ENCODE measurements at places on chromosomes 12 and 14.

GRCh38 chr12:53810950-53811349, 59.2 kb upstream of the CISTR start:
- no peak for DNase-seq

DNA sequence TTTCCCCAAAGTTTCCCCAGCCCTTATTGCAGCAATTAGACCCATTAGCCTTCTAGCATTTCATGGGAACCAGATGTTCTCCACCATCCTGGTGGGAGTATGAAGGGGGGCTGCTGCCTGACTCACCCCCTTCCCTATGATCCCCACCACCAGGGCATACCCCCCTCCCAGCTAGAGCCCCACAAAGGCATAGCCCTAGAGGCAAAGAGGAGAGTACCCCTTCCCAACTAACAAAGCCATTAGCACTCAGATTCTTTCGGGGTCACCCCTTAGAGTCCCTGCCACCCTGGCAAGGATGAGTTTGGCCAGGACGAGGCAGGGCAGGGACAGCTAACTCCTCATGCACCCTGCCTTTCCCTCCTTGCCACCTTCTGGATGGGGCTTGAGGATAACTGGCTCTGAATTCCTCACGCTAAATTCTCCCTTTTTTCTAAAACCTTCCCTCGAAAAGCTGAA, 9.2 kb downstream of the RARG start:
- no peak for DNase-seq

DNA sequence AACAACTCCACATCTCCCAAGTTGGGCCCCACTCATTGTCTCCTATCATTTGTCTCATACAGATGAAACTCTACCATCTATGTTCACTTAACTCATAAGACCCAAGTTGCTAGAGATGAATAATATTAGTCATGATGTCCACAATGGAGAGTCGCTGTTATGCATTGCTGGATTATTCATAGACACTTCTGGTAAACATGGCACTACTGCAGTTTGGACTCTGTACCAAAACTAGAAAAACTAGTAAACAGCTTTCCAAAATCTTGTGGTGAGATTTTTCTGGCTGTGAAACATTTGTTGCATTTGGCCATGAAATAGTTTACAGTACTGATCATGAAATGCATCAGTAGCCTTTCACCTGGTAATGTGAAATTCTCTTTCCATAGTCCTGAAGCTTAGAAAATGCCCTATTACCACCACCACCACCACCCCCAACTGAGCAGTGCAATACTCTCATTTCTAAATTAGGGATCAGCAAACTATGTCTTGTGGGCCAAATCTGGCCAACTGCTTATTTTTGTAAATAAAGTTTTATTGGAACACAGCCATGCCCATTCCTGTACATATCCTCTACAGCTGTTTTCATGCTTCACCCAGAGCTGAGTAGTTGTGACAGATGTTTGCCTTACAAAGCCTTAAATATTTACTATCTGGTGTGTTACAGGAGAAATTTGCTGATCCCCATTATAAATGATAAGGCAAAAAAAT, 236.5 kb downstream of the DPF3 start:
- DNase-seq: no peak

- DNase-seq: peak; percentile 12
Observed at GRCh38 chr14:41749429-41749828, 142.8 kb downstream of the LRFN5 start.

DNA sequence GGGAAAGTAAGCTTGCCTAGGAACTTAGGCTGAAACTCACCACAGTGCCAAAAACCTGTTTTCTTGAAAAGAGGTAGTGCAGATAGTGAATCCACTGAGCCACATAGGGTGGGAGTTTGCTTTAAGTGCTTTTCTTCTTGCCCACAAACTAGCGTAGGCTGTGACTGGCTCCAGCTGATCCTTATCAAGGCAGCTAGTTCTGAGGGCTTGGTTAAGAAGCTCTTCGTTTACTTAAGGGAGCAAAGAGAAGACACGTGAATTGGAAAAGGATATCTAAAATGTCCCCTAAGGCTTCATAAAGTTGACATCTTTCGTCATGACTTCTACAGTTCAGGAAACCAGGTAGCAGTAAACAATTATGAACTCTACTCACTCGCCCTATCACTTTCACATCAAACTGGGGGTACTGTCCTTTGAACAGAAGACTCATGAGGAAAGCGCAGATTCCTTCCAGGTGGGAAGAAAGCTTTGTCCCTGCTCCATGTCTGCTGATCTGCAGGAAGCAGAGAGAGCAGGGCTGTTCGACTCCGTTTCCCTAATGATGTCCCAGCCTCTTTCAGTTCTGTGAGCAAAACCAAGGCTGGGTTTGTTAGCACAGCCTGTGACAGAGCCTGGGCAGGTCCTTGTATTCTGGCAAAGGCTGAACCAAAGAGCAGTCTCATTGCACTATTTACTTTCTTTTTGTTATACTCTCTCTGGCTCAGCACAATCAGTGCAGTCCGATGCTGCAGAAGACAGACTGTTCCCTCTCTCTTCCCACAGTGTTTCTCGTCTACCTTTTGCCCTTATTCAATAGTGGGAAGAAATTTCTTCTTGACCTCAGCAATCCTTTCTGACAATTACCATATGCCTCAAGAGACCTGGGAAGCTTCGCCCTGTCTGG, 93.5 kb upstream of the ETV6 start:
- no peak for DNase-seq

DNA sequence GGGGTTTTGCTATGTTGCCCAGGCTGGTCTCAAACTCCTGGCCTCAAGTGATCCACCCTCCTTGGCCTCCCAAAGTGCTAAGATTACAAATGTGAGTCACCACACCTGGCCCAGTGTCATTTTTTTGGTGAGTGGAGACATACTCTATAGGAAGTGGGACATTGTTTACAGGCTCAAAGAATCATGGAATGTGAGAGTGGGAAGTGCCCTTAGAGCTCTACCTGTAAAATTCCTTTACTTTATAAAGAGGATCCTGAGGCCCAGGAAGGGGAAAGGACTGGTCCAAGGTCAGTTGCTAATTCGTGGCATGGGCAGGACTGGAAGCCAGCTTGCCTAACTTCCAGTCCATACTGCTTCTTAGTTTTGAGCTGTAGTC, 8.7 kb upstream of the ADCK1 start:
- DNase-seq: no peak

- peak; percentile 14 for DNase-seq
Observed at GRCh38 chr12:84874125-84874824, 38.3 kb downstream of the SLC6A15 start.

- no peak for DNase-seq
Observed at GRCh38 chr14:101056446-101056845, 152.9 kb upstream of the RTL1 start.

GRCh38 chr12:15458008-15458407, 135.7 kb downstream of the PTPRO start:
- no peak for DNase-seq

GRCh38 chr14:75025876-75026275, 23.2 kb downstream of the EIF2B2 start:
- no peak for DNase-seq

DNA sequence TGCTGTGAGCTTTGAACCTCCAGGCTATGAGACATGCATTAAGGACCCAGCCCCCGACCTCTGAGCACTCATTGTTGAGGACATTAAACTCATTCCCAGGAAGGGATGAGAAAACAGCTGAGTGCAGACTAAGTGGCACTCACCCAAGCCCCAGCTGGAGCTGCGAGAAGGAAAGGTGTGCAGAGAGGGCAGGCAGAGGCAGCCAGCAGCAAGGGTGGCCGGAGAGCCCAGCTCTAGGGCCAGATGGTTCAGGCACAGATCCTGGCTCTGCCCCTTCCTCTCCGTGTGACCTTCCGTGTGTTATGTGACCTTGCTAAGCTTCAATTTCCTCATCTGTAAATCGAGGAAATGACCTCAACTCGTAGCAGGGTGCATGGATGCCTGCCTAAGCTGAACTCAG, 3.7 kb downstream of the TSPAN11 start:
- peak; percentile 60 for DNase-seq

GRCh38 chr14:65007202-65007601, 20.5 kb downstream of the FNTB start:
- no peak for DNase-seq

- DNase-seq: no peak
Observed at GRCh38 chr12:102527171-102527720, 46.9 kb upstream of the IGF1 start.

DNA sequence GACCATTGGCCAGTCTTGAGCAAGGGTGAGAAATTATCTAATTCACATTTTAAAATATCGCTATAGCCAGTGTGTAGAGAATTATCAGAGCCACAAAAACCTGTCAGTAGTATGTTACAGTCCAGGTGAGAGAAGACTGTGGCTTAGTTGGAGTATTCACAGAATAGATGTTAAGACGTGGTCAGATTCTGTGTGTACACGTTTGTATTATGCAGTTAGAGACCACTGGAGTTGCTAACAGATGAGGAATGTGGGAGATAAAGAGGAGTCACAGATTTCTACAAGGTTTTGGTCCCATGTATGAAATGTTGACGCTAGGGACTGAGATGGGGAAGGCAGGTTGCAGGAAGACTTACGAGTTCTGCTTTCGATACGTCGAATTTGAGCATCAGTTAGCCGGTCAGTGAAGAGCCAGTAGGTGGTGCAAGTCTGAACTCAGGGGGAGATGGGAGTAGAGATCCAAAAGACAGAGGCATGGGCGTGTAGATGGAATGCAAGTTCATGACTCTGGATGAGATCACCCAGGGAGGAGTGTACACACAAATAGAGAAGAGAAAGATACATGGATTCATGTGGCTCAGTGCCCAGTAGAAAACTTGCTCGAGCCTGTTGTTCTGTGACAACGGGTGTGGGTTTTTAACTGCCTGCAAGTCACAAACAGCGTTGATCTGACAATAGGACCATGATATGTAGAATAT, 114.8 kb upstream of the FLRT2 start:
- peak; percentile 37 for DNase-seq

DNA sequence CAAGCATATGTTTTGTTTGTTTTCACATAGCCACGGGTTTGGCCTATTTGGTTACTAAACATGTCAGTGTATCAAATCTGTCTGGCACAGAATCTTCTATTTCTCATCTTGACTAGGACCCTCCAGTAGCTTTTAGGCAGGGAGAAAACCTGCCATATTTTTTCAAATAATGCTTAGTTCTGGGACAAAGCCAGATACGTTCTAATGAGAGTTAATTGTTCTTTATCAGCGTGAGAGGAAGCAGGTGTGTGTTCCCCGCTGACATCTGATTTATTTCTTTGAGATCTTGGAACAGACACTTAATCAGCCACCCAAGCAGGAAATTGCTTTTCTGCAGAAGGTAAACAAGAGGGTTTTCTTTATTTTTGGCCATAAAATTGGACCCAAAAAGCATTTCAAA, 54.8 kb downstream of the GOLGA5 start:
- no peak for DNase-seq

GRCh38 chr12:109914461-109914860, 14.4 kb downstream of the TCHP start:
- no peak for DNase-seq

GRCh38 chr12:45601390-45601789, 128.1 kb upstream of the ARID2 start:
- DNase-seq: no peak

- peak; percentile 10 for DNase-seq
Observed at GRCh38 chr12:113030875-113031525, 25.5 kb upstream of the DTX1 start.

GRCh38 chr12:74111688-74112360, 425.8 kb upstream of the ATXN7L3B start:
- no peak for DNase-seq

DNA sequence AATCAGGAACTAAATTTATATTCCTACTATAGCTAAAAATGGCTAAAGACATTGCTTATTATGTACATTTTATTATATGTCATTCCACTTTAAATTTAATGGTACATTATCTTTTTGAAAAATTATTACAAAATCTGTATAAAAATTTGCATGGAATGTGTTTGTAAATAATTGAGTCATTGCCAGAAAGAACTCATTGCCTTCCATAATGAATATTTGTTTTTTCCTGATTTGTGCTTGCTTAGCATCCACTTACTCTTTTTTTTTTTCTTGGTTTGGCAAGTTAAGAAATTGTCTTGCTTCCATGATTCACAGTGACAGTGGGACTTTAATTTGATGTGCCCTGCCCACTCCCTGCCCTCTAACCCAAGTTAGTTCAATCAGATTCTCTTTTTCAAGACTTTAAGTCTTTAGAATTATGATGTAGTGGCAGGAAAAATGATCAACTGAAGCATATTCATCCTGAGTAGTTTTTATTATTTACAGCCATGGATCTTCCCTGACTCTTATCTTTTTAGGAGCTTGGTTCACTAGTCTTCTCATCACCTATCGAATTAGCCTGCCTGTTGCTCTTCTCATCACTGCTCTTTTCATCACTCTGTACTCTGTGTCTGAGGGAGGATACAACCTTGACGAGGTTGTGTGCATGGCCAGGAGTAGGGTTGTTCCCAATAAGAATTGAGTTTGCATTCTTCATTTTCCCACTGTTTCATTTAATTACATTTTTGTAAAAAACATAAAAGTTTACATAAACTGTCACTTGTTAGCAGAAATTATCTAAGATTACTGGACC, 442.0 kb downstream of the BTG1 start:
- no peak for DNase-seq

All from SHP77 treated with DMSO at 0.1 percent for 48 hours (cell line).